ENCODE measurements at places on chromosomes 7 and 10. TPM values are rescaled to one million over a fixed set of nuclear protein-coding genes. Genes with fewer than 3 reads are reported as not detected.

The C7orf33 gene
- not detected for total RNA-seq

The SLC26A4 gene
- 0.13 TPM for total RNA-seq

The MBL2 gene
- not detected for total RNA-seq

The ANKRD61 gene
- not detected for total RNA-seq

The HOXA5 gene
- total RNA-seq: 4.7 TPM

The GDF10 gene
- not detected for total RNA-seq

The CDC14C gene
- not detected for total RNA-seq

The SPAM1 gene
- not detected for total RNA-seq

The TUBGCP2 gene
- total RNA-seq: 44.5 TPM

The UPK3BL2 gene
- 24.4 TPM for total RNA-seq

The CUL1 gene
- 49.6 TPM for total RNA-seq

The C10orf143 gene
- total RNA-seq: 8.5 TPM

The MSS51 gene
- 2.3 TPM for total RNA-seq

The ERVW-1 gene
- total RNA-seq: not detected

The ACBD5 gene
- 19.2 TPM for total RNA-seq

The FXYD4 gene
- not detected for total RNA-seq

The ACTR1A gene
- total RNA-seq: 71.5 TPM

The SNCG gene
- 26.3 TPM for total RNA-seq

The ADRA2A gene
- total RNA-seq: 4.2 TPM

The HMX2 gene
- total RNA-seq: not detected

The DPYSL4 gene
- total RNA-seq: 0.38 TPM

The GALNT17 gene
- 3.4 TPM for total RNA-seq

The LANCL2 gene
- total RNA-seq: 13.6 TPM

Data from suprapubic skin (tissue), 4 donors.